Colonic mucosa (tissue), 4 donors: ENCODE measurements at places on chromosomes 3 and 15. TPM values are rescaled to one million over a fixed set of nuclear protein-coding genes. Genes with fewer than 3 reads are reported as not detected.
A peak's percentile ranks its signal among the peaks of the same experiment; 100 is the strongest.

Gene PLSCR1
- total RNA-seq: 99.0 TPM

Gene RSRC1
- 28.5 TPM for total RNA-seq

Gene ZCWPW2
- 0.32 TPM for total RNA-seq

Gene HYAL1
- total RNA-seq: 9.0 TPM

Gene SMCO1
- not detected for total RNA-seq

Gene EMC7
- total RNA-seq: 73.1 TPM

Gene CFAP20DC
- total RNA-seq: 1.7 TPM

Gene CPN2
- total RNA-seq: 0.15 TPM

Gene DUOXA2
- total RNA-seq: 30.2 TPM

Gene COL8A1
- 1.9 TPM for total RNA-seq

Gene SLCO3A1
- total RNA-seq: 11.4 TPM

Gene RSL24D1
- total RNA-seq: 42.3 TPM

Gene TERC
- total RNA-seq: 5.5 TPM

DNA sequence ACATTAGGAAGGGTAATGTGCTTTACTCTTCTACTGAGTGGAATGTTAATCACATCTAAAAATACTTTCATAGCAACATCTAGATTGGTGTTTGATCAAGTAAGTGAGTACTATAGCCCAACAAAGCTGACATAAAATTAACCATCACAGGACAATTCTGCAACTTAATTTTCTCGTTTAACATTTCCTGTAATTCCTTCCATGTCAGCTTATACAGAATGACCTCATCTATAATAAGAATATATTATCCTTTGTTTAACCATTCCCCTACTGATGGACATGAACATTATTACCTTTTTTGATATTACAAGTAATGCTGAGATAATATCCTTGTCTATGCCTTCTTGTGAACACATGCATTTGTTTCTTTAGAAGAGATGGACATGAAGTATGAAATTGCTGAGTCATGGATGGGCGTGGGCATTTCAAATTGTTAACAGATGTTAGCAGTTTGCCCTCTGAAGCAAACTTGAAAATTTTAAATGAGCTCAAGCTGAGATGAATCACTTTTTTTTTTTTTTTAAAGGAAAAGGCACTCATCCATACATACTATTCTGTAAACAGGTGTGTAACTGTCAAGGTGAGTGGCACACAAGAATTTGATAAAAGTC lies 85.1 kb downstream of the OXNAD1 start:
- DNase-seq: no peak

GRCh38 chr15:60871152-60871551 lies 357.9 kb downstream of the RORA start:
- DNase-seq: no peak

GRCh38 chr3:11568503-11569155 lies 75.1 kb downstream of the VGLL4 start:
- DNase-seq: no peak

GRCh38 chr15:90040618-90041017 lies 39.5 kb downstream of the ZNF710 start:
- DNase-seq: no peak

- peak; percentile 51 for DNase-seq
Observed at GRCh38 chr3:142993958-142994442, 7.4 kb upstream of the U2SURP start.

GRCh38 chr3:49013738-49014660 lies 4.4 kb downstream of the DALRD3 start:
- peak; percentile 61 for DNase-seq

DNA sequence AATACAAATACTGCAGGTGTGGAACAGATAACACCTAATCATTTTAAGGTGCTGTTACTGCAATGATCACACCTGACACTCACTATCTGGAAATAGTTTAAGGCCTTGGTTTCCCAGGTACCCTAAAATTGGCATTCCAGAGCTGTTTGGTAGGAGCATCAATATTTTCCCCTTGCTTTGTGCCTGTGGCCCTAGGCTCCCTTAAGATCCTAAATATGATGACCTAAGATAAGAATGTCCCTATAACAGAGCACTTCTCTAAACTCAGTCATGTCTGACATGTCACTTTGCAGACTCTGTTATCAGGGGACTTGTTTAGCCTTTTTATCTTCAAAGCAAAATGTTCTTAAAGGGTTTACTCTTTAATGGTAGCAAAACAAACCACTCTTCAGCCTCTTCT lies 115.9 kb upstream of the STRIT1 start:
- no peak for DNase-seq

DNA sequence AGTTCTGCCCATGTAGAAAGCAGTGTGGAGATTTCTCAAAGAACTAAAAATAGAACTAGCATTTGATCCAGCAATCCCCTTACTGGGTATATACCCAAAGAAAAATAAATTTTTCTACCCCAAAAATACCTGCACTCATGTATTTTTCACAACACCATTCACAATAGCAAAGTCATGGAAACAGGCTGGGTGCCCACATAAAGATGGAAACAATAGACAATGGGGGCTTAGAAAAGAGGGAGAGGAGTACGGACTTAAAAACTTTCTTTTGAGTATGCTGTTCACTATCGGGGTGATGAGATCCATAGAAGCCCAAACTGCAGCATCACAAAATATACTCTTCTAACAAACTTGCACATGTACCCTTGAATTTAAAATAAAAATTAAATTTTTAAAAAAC lies 345.1 kb upstream of the CCDC54 start:
- DNase-seq: no peak

- DNase-seq: no peak
Observed at GRCh38 chr15:86384186-86384585, 304.5 kb downstream of the AGBL1 start.

DNA sequence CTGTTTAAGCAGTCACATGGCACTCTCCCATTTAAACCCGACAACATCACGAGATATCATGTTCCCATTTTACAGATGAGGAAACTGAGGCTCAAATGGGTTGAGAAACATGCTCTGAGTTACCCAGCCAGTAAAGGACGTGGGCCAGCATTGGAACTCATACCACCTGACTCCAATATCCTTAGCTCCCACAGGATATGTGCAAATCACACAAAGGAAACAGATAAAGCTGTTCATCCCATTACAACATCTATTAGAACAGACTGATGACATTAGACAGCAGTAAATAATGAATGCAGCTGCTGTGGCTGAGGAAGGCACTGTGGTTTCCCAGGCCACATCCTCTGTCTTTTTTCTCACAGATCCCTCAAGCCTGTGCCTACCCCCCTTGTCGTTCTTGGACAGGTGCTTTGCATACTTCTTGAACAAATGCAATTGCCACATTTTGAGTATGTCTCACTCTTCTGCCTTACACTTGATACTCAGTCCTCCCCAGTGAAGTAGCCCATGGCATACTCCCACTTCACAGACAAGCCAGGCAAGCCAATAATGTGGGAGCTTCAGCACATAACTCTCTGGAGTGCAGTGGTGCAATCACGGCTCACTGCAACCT lies 17.7 kb downstream of the FRMD4B start:
- no peak for DNase-seq

- no peak for DNase-seq
Observed at GRCh38 chr15:47376190-47376589, 341.1 kb upstream of the SEMA6D start.

DNA sequence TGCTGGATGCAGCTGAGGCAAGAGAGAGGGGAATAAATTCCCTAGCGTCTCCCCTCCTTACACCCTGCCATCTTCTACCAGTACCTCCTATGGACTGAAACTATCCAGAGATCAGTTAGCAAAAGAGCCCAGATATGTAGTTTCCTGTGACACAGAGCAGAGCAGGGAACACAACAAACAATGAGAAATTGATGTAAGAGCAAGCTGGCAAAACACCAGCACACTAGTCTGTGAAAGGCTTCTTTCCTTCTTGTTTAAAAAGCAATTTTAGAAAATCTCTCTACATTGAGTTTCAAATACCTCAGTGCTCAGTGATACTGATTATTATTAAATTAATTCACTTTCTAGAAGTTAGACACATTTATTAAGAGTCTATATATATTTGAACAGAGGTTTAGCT lies 215.6 kb upstream of the AZI2 start:
- no peak for DNase-seq

GRCh38 chr3:143559296-143559695 lies 289.0 kb downstream of the SLC9A9 start:
- DNase-seq: no peak

DNA sequence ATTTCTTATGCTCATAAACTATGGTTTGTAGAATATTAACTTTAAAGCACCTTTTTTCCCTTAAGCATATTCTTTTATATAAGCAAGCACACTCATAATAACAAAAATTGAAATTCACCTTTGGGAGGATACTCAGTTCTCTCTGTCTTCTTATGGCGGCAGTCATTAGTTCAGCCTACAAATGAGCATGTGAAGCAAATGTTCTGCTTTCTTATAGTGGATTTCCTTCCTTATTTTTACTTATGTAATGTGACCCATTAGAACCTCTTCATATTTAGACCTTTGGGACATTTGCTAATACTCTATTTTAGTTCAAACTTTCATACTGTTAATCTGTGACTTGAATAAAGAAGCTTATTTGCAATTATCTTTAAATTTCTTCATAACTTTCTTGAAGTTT lies at the start of gene P2RY13:
P2RY13 (minus strand) TSS at position 187 of the 400 bp plus-strand sequence; CDS start at position 166, 21 bp downstream.
- no peak for DNase-seq

DNA sequence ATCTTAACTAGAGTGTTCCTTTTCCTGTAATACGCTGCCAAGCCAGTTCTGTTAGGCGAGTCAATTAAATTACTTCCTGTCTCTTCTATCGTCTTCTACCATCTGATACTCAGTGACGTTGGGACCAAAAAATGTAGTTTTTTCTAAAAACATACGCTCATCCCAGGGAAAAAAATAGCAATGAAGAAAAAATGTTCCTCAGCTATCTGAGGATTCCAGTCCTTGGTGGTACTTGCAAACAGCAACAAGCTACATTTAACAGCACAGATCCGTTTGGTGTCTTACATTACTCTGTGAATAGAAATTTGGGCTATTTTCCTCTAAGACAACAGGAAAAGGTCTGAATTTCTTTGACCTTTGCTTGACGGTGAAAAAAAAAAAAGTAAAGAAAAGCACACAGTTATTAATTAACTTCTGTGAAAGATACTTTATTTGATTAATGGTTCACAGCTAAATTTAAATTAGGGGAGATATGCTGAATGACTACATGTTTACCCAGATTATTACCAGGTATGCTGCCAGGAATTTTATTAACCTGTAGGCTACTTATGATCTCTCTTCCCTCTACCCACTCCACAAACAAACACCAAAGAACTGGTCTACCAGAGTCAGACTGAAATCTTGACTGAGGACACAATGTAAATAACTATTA lies 254.4 kb upstream of the ZPLD1 start:
- DNase-seq: no peak

DNA sequence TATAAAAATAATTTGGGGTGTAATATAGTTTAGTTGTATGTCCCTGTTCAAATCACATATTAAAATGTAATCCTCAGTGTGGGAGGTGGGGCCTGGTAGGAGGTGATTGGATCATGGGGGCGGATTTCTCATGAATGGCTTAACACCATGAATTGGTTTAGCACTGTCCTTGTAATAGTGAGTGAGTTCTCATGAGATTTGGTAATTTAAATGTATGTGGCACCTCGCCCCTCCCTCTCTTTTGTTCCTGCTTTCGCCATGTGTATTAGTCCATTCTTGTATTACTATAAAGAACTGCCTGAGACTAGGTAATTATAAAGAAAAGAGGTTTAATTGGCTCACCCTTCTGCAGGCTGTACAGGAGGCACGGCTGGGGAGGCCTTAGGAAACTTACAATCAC lies 83.9 kb downstream of the ANXA2 start:
- no peak for DNase-seq

DNA sequence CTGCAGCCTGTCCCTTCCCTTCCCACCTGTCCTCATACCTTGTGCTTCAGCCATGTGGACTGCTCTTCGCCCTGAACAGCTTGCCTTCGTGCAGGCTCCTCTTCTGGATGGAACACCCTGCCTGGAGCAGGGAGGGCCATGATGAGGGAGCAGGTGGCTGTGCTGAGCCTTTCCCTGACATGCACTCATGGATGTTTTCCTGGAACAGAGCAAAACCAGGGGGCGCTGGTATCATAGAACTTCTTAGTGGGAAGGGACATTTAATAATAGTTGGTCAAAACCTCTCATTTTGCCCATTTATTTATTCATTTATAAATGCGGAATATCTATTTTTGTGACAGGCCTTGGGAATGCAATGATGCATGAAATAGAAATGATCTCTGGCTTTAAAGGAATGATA lies 149.3 kb downstream of the CACNA1D start:
- DNase-seq: no peak

- DNase-seq: no peak
Observed at GRCh38 chr15:45910671-45911070, 275.8 kb downstream of the SQOR start.
